ENCODE measurements at places on chromosomes 16 and 17. TPM values are rescaled to one million over a fixed set of nuclear protein-coding genes. Genes with fewer than 3 reads are reported as not detected.

SMTNL2 gene
- not detected for total RNA-seq

DNA sequence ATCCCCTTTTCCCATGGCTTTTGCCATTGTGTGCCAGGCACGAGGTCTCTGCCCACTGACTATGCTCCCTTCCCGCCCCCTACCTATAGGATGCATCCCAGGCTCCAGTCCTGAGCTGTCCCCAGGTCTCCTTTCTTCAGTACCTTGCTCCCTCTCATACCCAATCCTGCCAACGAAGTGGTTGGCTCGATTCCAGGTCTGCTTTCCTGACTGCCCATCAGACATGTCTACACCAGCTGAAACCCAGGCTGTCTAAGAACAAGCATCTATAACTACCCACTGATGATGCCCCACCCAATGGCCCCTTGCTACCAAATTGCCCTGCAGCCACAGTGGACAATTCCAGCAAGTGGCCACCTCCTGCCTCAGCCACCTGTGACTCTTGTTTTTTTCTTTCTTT is 479.1 kb downstream of the SOX9 start:
- no peak for DNase-seq

- DNase-seq: peak; percentile 26
Measured at GRCh38 chr16:83215406-83216001, 588.7 kb downstream of the CDH13 start.

- DNase-seq: no peak
Measured at GRCh38 chr16:26363581-26363980, 671.8 kb downstream of the HS3ST4 start.
